ENCODE measurements at places on chromosomes 2 and 18.
A peak's percentile ranks its signal among the peaks of the same experiment; 100 is the strongest.

DNA sequence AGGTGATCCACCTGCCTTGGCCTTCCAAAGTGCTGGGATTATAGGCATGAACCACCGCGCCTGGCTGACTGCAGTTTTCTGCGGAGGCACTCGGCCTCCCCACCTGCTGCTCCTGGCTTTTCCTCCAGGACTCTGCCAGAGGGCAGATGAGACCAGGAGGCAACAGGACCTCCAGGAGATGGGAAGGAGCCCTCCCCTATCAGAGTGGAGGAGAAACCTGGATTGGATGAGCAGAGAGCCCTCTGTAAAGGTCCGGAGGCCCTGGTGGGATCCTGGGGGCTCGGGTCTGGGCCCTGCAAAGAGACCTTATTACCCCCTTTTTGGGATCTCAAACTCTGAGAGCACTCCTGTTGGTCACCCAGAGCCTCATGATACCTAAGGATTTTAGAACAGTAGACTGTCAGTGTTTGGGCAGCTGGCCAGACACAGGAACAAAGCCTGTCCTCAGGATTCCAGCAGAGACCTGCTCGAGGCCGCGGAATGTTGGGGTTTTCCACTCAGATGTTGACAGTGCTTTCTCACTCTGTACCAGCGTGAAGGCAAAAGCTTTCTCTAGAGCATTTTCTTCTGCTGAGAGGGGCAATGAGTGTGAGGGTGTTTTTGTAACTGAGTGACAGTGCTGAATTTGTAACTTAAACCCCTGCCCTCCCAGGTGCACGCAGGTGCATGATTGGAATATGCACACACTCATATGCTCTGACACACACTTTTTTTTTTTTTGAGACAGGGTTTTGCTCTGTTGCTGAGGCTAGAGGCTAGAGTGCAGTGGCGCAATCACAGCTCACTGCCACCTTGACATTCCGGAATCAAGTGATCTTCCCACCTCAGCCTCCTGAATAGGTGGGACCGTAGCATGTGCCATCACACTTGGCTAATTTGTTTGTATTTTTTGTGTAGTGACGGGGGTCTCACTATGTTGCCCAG, 48.4 kb downstream of the NPPC start:
- DNase-seq: no peak

DNA sequence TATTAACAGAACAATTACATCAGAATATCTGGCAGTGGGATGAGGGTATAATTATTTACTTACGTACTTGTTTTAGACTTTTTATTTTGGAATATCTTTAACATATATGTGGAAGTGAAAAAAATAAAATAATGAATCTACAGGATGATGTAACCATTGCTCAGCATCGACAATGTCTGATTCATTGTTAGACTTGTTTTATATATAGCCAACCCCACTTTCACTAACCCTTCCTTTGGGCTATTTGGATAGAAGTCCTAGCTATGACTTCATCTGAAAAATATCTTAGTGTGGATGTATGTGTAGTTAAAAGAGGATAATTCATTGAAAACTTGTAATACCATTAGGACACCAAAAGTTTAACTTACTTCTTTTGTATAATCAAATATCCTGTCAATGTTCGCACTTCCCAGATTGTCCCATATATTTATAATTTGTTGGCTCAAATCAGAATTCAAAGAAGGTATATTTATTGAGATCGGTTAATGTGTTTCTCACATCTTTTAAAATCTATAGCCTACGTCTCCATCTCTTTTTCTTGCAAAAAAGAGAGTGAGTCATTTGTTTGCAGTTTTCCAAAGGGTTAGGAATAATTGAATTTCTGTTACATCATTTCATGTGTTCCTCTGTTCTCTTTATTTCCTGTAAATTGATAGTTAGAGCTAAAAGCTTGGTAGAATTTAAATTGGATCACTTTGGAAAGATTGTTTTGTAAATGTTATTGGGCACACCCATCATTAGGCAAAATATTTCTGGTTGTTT, 506.1 kb upstream of the FAM98A start:
- no peak for DNase-seq

- DNase-seq: no peak
These were observed 1310.8 kb upstream of the SLC39A10 start for GRCh38 chr2:194346193-194346592.

GRCh38 chr2:1183300-1183699, 230.0 kb upstream of the TPO start:
- DNase-seq: no peak

- no peak for DNase-seq
These were observed 86.7 kb downstream of the FTCDNL1 start for GRCh38 chr2:199764273-199764800.

GRCh38 chr2:57701391-57701791, 345.2 kb upstream of the VRK2 start:
- no peak for DNase-seq

- DNase-seq: no peak
These were observed 1106.4 kb upstream of the ZEB2 start for GRCh38 chr2:145626301-145626700.

GRCh38 chr2:45178359-45178758, 169.1 kb upstream of the SIX2 start:
- DNase-seq: no peak

GRCh38 chr2:86079981-86080911, 25.4 kb downstream of the POLR1A start:
- DNase-seq: peak; percentile 72

DNA sequence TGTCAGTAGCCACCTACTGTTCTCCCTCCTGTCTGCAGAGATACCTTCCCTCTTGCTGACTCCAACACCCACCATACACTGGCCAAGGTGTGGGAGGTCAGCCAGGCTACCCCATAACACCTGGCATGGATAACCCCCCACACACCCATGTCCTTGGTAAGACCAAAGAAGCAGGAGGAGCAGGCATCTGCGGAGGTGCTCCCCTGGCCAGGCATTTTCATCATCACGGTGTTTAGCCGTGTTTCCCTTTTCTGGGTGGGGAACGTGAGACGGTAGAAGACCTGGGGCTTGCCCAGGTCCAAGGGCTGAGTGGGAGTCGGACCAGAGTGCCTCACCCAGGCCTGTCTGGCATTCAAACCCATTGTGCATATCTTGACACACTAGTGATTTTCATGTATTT, 150.3 kb downstream of the SMAD7 start:
- no peak for DNase-seq

DNA sequence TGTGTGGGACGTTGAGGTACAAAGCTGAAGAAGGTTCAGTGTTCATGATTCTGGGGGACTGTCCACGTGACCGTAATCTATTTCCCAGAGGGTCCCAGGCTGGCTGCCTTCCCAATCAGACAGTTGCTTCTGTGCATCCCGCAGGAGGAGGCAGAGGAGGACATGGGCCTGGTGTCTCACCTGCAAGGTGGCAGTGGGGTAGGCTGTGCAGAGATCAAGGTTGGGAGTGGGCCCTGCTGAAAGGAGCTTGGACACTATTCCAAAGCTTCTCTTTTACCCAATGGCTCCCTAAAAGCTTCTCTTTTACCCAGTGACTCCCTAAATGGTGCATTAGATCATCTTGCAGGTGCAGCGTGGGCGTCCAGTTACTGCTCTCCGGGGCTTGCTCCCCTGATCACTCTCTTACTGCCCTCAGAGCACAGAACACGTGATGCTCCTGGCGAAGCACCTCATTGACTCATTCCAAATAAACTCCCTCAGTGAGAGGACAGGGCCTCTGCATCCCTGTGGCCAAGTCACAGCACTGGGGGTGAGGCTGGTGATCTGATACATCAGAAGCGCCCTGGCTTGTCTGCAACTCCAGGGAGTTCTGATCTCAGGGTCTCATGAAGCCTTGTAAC, 41.5 kb downstream of the RNF144A start:
- DNase-seq: no peak

DNA sequence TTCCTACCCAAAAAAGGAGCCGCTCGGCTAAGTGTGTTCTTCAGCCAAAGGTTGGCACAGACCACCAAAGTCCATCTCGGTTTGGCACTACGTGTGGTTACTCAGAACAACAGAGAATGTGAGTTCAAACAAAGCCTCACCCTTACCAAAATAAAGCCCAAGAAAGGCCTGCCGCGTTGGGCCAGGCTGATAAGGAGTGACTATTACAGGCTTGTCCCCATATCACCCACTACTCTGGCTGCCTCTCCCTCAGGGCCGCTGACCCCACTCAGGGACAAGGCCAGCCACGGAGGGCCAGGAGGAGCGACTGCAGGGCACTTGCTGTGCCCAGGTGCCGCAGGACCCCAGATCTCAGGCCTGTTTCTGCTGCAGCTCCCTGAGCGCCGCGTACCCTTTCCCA, 13.8 kb downstream of the HS1BP3 start:
- DNase-seq: no peak

- no peak for DNase-seq
These were observed 1384.4 kb upstream of the PIK3C3 start for GRCh38 chr18:40570615-40571014.

DNA sequence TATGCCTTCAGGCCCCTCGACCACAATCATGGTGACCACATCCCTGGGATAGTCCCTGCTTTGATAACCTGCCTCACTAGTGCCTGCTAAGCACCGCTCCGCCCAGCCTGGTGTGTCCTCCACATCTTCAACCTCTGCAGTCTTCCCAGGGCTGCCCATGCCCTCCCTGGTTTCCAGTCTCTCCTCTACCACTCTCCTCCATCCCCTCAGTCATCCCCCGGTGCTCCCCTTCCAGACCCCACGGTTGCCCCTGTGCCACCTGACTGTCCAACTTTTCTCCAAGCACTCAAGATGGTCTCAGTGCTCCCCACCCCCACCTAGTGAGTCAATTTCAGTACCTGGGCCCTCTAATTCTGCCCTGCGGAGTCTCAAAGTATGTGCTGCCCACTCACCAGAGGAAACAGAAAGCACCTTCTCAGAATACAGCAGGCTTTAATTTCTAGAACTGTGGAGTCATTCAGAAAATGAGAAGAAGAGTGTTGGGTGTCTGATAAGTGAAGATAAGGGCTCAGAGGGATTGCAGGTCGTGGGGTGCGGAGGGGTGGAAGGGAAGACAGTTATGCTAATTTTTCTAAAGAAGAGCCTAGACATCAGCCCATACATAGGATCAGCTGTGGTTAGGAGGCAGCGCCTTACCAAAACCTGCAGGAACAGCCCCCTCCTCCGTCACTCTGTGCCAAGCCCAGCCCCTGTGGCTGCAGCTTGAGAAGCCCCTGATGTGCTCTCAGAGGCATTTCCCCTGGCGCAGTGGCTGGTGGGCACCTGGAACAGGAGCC, 53.6 kb upstream of the CAB39 start:
- peak; percentile 87 for DNase-seq

DNA sequence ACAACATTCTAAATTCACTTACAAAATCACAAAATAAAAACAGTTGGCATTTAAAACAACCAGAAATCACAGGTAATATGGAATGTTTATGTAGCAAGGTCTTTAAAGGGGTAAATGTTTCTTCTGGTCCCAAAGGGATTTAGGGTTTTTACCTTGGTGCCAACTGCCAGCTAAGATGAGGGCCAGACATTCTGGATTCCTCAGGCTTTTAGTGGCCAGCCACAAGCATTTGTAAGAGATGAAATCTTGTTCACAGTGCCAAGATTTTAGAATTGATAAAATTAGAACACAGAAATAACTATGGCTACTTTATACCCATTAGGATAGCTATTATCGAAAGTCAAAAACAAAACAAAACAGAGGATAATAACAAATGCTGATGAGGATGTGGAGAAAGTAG, 60.4 kb upstream of the CDKL4 start:
- DNase-seq: no peak

DNA sequence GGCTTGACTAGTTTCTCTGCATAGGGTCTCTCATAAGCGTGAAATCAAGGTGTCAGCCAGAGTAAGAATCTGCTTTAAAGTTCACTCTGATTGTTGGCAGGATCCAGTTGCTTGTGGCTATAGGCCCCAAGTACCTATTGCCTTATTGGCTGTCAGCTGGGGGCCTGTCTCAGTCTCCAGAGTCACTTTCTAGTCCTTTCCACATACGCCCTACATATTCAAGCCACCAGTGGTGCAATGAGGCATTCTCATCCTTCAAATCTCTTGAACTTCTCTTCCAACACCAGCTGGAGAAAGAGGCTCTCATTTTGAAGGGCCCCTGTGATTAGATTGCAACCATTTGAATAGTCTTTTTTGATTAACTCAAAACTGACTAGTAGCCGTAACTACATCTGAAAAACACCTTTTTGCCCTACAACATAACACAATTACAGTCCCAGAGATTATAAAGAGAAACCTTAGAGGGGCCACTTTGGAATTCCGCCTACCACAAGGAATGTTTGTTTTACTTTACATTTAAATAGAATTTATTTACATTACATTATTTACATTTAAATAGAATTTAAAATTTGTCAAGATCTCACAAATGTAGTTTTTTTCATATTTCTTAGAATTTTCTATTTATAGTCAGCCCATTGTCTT, 520.1 kb downstream of the DSC3 start:
- no peak for DNase-seq

GRCh38 chr2:102184568-102184967, 2.3 kb upstream of the IL1RL2 start:
- DNase-seq: no peak

- peak; percentile 44 for DNase-seq
These were observed 5.8 kb upstream of the DGUOK start for GRCh38 chr2:73920577-73921545.

GRCh38 chr2:232731470-232731869, 34.3 kb downstream of the GIGYF2 start:
- no peak for DNase-seq

DNA sequence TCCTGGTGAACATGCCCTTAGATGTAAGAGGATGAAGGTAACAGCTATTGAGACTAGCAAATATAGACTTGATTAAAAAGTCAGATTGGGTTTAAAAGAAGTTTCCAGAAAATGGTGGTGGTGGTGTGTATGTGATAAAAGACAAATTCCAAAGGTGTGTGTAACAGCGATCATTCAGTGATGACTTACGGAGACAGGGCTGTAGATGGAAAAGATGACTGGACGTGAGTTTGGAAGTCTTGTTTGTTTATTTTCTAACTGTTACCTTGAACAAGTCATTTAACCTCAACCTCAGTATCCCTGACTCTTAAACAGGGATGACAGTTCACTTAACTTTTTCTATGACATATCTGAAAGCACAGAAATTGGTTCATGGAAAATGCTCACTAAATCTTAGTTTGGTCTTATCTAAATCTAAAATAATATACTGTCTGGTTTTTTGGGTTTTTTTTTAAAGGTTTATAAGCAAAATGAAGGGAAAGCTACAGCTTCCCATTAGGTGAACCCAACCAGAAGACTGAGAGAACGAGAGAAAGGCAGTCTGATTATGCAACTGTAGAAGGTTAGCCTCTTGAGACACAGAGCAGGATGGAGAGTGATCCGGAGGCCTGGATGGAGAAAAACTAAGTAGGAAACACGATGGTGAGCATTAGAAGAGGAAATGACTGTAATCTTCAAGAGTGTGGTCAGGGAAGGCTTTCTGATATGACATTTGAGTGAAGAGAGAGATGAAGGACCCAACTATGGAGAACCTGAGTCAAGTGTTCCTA, 71.9 kb downstream of the TCF4 start:
- no peak for DNase-seq

All from stimulated activated CD4-positive, alpha-beta T cell treated with anti-CD3 and anti-CD28 coated beads, Interleukin-1b, Interleukin-23, amount 100 ng/mL, for 48 hours (primary cell).